ENCODE measurements at places on chromosomes 3 and 15.

- no peak for DNase-seq
Observed at GRCh38 chr15:44158111-44158510, 37.0 kb downstream of the FRMD5 start.

DNA sequence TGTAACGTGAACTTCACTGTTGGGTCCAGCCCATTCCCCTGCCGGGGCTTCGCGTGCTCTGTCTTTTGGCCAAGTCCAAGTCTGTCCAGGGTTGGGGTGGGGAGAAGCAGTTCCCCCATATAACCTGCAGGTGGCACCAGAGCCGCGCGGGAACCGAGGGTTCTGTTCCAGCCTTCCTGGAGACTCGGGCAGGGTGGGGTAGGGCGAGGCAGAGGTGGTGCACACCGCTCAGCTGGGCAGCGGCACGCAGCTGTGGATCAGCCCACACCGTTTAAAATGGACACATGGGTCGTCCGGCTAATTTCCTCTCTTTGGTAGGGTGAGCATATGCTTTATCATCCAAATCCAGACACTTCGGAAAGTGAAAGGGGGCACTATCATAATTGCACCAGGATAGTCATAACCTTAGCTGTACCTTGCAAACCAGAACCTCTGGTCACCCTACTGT is 118.1 kb downstream of the TBC1D2B start:
- peak; percentile 62 for DNase-seq

DNA sequence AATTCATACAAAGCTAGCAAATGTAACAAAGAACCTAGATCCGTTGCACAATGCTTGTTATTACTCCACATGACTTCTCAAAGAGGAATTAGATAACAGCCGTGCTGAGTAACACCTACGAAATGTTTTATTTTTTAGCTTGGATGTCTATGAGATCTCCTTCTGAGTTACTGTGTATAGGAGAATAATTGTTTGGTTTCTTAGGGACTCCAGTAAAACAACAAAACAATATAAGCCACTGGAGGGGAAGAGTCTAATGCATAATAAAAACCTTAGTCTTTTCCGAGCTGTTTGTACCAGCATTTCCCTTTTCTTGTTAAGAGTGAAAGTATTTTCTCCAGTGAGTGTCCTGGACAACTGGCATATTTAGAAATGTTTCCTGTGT is 15.6 kb downstream of the SNAP23 start:
- DNase-seq: no peak

- DNase-seq: no peak
Observed at GRCh38 chr3:69683082-69683806, 56.0 kb upstream of the MITF start.

- DNase-seq: no peak
Observed at GRCh38 chr3:34742151-34742550, 897.2 kb upstream of the ARPP21 start.

GRCh38 chr3:66210687-66211295 is 10.0 kb upstream of the SLC25A26 start:
- DNase-seq: no peak
